RCC 7860 (cell line): ENCODE measurements at places on chromosomes 6 and 20.

DNA sequence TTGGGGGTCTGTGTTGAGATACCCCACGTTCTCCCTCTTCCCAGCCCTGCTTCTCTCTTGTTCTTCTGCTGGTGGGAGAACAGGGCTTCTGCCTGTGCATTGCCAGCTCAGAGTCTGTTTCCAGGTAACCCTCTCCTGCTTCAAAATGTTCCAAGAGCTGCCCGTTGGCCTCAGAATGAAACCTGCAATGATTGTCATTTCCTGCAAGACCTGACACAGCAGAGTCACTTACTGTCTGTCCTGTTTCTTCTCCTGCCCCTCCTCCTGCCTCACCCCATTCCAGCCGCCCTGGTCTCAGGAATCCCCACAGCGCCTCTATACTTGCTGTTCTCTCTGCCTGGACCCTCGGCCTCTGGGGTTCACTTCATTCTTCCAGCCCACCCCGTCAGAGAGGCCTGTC is 81.4 kb upstream of the ARID1B start:
- no peak for DNase-seq

GRCh38 chr6:127956956-127957355 is 56.1 kb upstream of the THEMIS start:
- DNase-seq, result no peak

DNA sequence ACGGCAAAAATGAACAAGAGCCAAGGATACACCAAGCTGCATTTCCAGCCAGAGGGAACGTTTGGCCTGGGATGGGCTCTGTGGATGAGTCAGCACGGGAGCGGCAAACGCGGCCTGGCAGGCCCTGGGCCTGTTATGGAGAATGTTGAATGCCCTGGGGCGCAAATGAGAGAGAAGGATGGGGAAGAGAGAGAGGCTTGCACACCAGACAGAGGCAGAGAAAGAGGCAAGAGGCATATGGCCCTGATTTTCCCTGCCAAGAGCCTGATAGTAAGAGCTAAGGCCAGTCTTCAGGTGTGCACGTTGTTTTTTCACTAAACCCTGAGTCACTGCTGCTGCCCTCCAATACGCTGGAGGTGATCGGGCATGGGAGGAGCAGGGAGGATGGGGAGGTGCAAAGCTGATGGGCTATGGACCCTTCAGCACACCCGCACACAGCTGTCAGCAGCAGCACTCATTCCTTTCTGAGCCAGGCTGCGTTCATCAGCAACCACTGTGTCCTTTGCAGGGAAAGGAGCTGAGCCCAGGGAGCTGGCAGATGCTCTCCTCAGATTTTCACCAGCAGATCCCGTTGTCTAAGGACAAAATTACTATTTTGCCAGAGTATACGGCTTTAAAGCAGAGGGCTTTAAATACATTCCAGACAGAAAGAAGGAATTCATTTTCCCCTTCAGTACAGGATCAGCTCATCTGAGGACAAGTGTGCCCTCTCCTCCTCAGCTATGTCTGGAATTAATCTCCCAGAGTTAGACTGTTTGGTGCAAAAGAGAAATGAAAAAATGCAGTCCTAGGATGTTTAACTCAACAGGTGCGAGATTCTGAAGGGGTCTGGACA is 61.7 kb upstream of the SLC22A23 start:
- DNase-seq, result peak; percentile 14

DNA sequence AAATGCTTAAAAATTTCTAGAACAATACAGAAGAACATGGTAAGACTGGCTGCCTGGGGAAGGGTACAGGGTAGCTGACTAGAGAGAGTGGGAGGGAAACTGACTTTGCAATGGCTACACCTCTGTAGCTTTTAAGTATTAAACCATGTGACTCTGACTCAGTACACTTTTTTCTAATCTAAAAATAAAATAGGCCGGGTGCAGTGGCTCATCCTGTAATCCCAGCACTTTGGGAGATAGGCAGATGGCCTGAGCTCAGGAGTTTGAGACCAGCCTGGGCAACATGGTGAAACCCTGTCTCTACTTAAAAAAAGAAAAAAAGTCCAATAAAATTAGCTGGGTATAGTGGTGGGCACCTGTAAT is 18.5 kb downstream of the ATP9A start:
- DNase-seq, result peak; percentile 74

- DNase-seq, result peak; percentile 79
These were observed 5.5 kb upstream of the POU5F1 start for GRCh38 chr6:31175971-31176370.

- DNase-seq, result no peak
These were observed 682.1 kb upstream of the ADGRB3 start for GRCh38 chr6:67952948-67953347.

DNA sequence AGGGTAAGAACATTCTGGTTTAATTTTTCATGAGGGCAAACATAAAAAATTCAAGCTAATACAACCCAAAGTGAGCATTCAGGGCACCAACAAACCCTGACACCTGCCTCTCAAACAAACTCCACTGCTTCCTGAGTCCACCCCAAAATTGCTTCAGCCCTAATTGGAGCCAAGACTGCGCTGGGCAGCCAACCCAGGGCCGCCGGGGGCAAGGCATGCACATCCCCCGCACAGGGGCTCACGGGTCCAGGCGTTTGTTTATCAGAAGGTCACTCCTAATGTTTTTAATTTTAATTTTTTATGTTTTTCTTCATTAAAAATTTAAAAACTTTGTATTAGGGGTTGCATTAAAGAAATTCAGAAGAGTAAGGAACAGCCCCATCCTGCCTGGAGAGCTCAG is 459.1 kb upstream of the CDH4 start:
- no peak for DNase-seq

- DNase-seq, result peak; percentile 44
These were observed 77.9 kb upstream of the BMP5 start for GRCh38 chr6:55953335-55953734.

DNA sequence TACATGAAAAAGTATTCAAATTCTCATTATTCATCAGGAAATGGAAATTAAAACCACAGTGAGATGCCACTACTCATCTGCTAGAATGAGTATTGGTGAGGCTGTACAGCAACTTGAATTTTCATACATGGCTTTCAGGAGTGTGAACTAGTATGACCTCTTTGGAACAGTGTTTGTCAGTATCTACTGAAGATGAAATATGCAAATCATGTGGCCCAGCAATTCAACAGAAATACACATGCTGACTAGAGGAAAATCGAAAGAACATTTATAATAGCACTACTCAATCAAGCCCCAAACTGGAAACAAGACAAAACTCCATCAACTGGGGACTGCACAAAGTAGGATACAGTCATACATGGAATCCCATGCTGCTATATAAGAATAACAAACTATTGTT is 102.2 kb downstream of the DCDC2 start:
- DNase-seq, result no peak

GRCh38 chr6:112005013-112005371 is 48.9 kb upstream of the CCN6 start:
- no peak for DNase-seq

DNA sequence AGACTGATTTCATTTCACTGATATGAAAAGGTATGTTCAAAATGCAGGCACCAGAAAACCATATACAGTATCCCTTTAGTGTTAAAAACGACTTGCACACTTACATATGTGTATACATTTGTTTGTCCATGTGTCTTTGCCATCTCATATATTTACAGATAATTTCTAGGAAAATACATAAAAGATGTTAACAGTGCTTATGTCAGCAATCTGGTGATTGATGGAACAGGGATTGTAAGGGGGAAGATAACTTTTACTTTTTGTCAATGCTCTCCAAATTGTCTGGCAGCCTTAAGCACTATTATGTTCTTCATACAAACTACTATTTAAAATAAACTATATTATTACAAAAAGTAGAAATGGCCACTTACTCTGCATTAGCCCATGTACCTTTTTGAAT is 238.5 kb upstream of the DEFB112 start:
- DNase-seq, result no peak

GRCh38 chr6:160131636-160132296 is 10.2 kb downstream of the SLC22A1 start:
- no peak for DNase-seq

GRCh38 chr20:60806354-60806753 is 445.7 kb upstream of the CDH4 start:
- DNase-seq, result no peak

DNA sequence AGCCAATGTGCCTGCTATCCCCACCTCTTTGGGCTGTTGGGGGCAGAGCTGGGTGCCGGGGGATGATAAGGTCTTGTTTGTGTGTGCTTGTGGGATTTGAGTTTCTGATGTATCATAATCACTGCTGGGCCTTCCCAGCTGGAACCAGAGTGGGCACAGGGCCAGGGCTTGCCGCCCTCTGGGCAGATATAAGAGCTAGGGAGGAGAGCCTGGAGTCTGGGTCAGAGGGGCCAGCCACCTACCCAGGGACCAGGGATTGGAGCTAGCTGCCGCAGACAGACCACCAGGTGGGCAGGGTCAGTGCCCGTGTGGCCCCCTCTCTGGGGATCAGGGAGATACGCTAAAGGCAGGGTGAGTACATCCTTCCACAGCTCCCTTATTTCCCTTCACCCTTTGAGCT is 3.1 kb upstream of the TLDC2 start:
- no peak for DNase-seq

DNA sequence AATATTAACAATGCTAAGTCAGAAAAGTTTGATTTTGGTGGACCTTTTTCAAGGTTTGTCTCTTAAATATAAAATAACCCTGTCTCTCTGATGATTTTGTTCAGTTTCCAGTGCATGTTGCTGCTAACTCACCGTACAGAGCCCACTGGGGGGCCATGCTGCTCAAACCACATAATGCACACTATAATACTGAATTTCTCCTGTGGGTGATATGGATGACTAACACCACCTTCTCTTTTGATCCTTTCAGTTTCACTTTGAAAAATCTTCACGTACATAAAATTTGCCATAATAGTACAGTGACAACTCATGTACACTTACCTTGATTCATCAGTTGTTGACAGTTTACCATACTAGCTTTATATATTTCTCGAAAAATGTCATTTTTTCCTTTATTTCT is 506.6 kb upstream of the MAN1A1 start:
- DNase-seq, result peak; percentile 27

GRCh38 chr6:157244175-157244574 is 79.1 kb downstream of the TMEM242 start:
- DNase-seq, result no peak

DNA sequence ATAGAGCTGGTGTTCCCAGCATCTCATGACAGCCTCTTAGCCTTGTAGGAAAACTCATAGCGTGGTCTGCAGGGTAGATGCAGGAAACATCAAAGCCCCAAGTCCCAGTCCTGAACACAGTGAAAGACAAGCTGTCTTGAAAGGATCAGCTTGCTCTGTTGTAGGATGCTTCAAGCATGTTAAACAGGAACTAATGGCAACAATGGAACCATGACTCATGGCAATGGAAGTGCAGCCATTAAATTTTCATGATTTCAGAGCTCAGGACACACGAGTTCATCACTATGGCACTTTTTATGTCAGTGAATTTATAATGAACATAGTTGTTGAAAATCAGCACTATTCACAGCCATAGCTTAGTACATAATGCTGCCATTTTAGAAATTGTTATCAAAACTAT is 367.7 kb downstream of the KIF16B start:
- no peak for DNase-seq

DNA sequence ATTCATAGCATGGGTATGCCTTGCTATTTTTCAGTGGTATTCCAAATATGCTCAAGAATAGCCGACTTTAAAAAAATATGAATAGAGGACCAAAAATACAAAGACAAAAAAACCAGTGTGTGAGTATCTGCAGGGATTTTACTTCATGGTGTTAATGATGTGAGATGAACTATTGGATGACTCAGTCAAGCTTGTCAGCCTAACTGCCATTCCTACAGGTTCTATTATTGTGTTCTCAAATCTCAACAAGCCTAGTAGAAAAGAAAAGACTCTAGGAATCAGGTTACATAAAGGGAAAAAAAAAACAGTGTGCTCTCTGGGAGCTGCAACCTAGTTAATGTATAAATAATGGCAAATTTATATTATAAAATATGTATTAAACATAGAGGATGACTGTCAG is 588.4 kb upstream of the BTBD3 start:
- no peak for DNase-seq

DNA sequence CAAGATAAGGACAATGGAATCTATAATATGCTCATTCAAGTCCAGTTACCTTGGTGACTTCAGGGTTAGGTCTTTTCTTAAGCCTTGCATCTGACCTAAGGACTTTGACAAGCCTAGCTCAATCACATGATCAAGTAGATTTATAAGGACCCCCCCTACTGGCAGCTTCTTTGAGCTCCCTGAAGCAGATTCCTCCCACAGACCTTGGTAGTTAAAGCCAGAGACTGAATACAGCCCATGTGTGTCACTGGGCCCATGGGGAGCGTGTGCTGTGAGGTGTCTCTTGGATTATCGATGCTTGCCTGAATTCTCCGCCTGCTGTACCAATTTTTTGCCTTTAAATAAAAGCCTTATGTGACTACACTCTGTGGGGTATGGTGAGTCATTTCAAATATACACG is 372.7 kb upstream of the RGS17 start:
- no peak for DNase-seq

DNA sequence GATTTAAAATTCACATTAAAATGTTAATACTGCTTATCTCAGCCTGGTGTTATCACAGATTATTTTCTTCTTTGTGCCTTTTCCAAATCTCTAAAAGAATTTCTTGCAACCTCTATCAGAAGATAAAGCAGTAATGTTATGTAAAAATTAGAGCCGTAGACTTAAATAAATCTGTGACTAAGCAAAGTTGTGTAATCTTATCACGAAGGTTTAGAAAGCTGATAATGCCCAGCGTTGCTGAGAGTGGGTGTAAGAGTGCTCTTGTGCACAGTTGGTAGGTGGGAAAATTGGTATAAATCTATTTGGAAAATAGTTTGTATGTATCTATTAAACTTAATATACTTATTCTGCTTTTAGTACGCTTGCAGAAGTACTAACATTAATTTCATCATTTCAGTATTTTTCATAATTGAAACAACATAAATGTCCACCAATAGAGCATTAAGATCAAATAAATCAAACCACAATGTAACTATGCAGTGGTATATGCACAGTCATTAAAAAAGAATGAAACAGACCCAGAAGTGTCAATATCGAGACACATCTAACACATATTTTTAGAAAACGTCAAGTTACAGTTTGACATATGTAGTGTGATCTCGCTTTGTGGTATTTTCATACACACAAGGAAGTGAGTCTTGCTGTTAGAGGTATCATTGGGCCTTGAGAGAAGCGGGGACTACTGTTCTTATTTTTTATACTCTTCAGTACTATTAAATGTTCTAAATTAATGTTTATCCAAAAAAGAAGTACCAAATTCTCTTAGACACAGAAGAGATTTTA is 54.4 kb upstream of the PBOV1 start:
- DNase-seq, result peak; percentile 25

GRCh38 chr20:18063676-18064075 is 6.0 kb upstream of the OVOL2 start:
- no peak for DNase-seq

DNA sequence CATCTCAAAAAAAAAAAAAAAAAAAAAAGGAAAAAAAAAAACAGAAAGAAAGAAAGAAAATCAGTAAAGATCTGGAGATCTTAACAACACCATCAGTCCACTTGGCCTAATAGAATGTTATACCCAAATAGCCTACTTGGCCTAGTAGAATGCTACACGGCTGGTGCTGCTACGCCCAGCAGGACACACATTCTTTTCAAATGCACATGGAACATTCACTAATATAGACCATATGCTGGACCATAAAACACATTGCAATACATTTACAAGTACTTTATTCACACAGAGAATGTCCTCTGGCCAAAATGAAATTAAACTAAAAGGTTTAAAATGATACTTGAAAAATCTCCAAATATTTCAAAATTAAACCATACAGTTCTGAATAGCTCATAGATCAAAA is 80.0 kb upstream of the TNFAIP3 start:
- no peak for DNase-seq

GRCh38 chr6:32397252-32397920 is 9.6 kb downstream of the BTNL2 start:
- DNase-seq, result no peak

- DNase-seq, result no peak
These were observed 498.8 kb upstream of the POU3F2 start for GRCh38 chr6:98335594-98335993.
